ENCODE measurements at places on chromosomes 3 and 15.

GRCh38 chr3:168431491-168431890 is 335.8 kb upstream of the GOLIM4 start:
- no peaks in the 10 kb centered on the region for H3K27me3 ChIP-seq
- no peak overlapping the region for H3K27ac ChIP-seq
- H3K4me1 ChIP-seq = no peaks in the 10 kb centered on the region
- no peak overlapping the region for H3K4me3 ChIP-seq
- DNase-seq = no peak

GRCh38 chr3:129387487-129387886 is 40.9 kb downstream of the EFCAB12 start:
- H3K27me3 ChIP-seq = no peaks in the 10 kb centered on the region
- H3K36me3 ChIP-seq = peaks cover 38% of the 10 kb centered on the region
- DNase-seq = no peak
- H3K4me3 ChIP-seq = no peak overlapping the region

GRCh38 chr3:185824051-185825005 is 514 bp downstream of the IGF2BP2 start:
- H3K4me1 ChIP-seq = peaks cover 6% of the 10 kb centered on the region
- peak overlapping the region; percentile 96 for H3K4me3 ChIP-seq
- H3K27me3 ChIP-seq = no peaks in the 10 kb centered on the region
- no peak for DNase-seq
- H3K36me3 ChIP-seq = no peaks in the 10 kb centered on the region
- peak overlapping the region; percentile 99 for H3K27ac ChIP-seq

DNA sequence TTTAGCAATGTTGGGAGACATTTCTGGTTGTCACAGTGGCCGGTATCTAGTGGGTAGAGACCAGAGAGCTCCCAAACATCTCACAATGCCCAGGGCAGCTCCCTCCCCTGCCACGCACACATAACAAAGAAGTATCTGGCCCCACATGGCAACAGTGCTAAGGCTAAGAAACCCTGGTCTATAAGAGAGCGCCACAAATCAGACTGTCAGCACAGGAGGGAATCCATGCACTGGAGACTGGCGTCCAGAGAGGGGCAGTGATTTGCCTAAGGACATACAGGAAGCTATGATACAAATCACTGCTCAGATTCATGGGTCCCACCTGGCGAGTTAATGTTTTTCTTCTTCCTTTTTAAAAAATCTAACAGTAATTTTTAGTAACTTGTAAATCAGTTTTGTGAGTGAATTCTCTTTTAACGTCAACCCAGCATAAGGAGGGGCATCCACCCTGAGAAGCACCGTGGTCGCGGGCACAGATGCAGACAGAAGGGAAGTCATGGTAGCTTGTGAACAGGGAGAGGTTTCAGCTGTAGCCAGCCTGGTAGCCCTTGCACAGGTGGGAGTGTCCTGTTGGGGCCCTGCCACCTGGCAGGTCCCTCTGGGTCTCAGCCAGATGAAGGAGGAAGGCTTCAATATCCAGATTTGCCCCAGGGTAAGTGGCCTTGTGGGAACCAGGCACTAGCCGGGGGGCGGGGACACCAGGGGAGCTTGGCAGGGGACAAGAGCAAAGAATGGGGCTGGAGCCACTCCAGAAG is 8.7 kb downstream of the ISG20 start:
- H3K4me3 ChIP-seq = no peak overlapping the region
- no peaks in the 10 kb centered on the region for H3K36me3 ChIP-seq
- DNase-seq = no peak
- no peaks in the 10 kb centered on the region for H3K27me3 ChIP-seq
- H3K27ac ChIP-seq = no peak overlapping the region
